ENCODE measurements at places on chromosomes 12 and 14.
A peak's percentile ranks its signal among the peaks of the same experiment; 100 is the strongest.

GRCh38 chr14:30500222-30500621 is 58.7 kb upstream of the G2E3 start:
- no peak for DNase-seq

GRCh38 chr12:109329003-109329402 is 18.7 kb upstream of the MYO1H start:
- DNase-seq = no peak

DNA sequence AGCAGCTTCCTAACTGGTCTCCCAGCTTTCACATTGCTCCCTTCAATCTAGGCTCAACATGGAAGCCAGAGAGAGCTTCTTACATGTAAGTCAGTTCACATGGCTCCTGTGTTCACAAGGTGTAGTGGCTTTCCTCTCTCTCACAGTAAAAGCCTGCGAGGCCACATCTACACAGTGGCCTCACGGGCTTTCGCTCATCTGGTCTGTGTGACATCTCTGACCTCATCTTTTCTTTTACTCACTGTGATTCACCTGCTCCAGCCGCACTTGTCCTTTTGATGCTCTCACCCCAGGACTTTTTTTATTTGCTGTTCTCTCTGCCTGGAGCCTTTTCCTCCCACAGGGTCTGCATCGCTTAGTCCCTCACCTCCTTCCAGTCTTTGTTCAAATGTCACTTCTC is 122.1 kb downstream of the SLC5A8 start:
- no peak for DNase-seq

DNA sequence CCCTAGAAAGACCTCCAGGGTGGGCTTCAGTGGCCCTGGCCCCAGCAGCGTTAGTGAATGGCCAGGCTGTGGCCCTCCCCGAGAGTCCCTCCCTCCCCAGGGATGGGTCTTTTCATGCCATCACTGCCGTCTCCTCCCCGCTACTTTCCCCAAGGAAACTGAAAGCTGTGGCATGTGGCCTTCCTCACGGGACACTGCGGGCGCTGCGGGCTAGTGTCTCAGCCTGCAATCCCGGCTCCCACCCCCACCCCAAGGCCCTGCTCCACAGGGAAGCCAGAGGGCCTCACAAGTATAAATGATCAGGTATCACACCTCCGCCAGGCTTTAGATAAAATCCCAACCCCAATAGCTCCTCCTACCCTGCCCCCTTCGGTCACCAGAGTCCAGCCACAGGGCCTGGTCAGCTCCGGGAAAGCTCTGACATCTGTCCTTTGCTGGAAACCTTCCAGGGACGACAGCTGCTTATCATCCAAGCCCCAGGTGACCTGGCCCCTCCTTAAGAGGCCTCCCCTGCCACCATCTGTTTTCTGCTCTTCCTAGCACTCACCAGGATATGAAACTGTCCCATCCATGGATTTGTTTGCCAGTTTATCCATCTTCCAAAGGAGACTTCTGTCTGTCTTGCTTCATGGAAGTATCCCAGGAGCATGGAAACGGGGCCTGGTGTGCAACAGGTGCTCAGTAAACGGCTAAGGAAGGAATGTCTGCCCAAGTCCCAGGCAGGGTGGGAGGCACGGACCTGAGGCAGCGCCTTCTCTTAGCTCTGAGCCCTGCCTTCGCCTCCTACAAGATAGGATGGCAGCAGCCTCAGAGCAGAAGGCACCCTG is 31.6 kb downstream of the CCDC85C start:
- DNase-seq = peak; percentile 19

DNA sequence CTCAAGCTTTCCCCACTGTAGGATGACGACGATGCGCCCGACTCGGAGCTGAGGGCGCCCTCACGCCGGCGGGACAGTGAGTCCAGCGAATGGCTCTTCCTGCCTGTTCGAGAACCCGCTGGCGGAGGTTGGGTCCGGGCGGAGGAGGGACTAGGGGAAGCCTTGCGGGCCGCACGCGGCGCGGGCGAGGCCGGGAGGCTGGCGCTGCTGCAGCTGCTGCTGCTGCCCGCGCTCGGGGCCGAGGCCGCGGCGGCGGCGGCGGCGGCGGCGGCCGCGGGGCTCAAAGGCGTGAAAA is 1.9 kb downstream of the CCDC177 start:
- DNase-seq = no peak
